ENCODE measurements at places on chromosomes 2 and 18. TPM values are rescaled to one million over a fixed set of nuclear protein-coding genes. Genes with fewer than 3 reads are reported as not detected.

DNA sequence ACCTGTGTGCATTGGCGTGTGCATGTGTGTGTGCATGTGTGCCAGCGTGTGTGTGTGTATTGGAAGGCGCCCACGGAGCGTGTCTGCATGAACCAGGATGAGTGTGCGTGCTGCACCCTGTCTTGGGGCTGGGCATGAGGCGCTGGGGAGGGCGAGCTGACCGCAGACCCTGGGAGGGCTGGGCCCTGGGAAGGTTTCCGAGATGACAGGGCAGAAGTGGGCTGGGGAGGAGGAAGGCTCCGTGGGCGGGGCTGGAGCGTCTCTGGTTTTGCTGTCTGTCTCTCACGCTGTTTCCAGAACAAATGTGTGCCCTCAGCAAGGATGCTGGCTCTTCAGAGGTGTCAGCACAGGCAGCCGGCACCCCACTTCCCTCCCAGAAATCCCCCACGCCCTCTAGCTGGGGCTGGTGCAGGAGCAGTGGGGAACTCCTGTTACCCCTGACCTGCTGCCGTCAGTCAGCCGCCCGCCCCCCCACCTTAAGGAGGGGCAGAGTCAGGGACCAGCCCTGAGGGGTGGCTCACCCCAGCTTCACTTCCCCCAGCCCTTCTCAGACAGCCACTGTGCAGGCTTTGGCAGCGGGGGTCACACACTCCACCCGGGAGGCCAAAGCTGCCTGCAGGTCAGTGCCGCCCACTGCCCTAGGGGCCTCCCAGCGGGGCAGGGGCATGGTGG is at the start of gene GPR35:
Gene GPR35 (plus strand): TSS at position 531 of the 672 bp plus-strand sequence. CDS start 4,473 bp downstream, outside the sequence.
- no peak for DNase-seq

GRCh38 chr2:36376319-36376765 is 20.8 kb downstream of the CRIM1 start:
- peak; percentile 47 for DNase-seq

DNA sequence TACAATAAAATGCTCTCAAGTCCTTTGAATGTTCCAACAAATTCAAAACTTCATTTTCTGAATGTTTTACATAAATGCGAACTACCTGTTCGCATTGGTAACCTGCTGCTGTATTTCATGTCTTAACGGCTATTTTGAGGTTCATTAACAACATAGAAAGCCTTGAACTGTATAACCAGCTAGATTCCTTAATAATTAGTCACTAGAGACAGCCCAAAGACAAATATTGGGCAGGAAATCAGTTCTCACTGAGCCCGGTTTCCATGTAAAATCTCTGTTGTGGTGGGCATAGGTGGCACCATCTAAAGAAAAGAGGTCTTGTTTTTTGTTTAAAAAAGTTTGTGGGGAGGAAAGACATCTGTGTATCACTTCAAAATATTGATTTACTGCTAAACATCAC is 29.2 kb downstream of the PDIA6 start:
- no peak for DNase-seq

- DNase-seq: no peak
Measured at GRCh38 chr2:146913476-146913875, 931.4 kb upstream of the ACVR2A start.

- DNase-seq: no peak
Measured at GRCh38 chr2:26969077-26969844, 1.2 kb upstream of the MAPRE3 start.

DNA sequence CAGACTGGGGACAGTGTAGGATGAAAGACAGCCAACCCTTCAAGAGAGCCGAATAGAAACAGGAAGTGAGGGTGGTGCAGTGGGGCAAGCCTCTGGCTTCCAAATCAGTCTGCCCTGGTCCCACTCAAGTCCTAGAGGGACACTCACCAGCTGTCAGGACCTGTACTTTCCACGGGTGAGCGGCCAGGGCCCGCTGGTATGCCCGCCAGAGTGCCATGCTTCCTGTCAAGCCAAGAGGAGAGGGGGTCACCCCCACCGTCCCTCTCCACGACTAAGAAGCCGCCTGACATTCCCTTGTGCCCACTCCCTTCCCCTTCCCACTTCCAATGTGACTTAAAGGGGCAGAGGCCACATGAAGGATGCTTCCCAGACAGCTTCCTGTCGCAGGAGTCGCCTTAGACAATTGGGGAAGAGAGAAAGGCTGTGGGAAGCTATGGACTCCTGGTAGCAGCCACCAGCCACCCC is 564 bp downstream of the MPV17 start:
- no peak for DNase-seq

DNA sequence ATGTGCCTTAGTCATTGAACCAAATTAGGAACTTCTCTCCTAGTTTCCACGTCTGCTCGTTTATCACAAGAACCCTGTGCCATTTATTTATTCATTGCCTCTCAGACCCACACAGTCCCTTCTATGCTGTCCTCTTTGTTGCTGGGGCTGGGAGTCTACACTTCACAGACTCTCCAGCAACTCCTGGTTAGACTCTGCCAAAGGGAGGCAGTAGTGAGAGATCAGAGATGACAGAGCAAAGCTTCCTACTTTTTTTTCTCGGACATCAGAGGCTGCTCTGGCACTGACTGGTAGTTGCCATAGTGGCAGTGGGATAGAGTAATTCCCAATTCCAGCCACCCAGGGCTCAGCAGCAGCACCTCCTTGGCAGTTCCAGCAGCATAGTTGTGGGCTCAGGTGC is 277.5 kb downstream of the BCL11A start:
- no peak for DNase-seq

DNA sequence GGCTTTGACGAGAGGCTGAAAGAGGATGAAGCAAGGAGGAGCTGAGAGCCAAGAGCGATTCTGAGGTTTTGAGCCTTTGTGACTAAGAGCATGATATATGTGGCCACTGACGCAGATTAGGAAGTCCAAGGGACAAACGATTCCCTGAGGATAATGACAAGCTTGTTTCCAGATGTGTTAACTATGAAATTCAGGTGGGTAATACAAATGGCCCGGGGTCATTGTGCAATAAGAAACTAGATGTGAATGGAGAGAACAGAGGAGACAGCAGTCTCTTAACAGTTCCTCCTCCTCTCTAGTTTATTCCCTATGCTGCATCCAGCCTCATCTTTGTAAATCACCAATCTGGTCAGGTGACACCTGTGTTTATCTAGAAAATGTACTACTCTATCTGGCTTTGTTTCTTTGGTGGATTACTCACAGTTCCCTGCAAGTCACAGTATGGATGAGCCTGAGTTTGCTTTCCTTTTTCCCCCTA is 84.2 kb downstream of the SOCS6 start:
- no peak for DNase-seq

GRCh38 chr2:75199428-75200011 is at the start of gene TACR1:
TACR1 (minus strand) TSS chr2:75199520; CDS start chr2:75198934, 586 bp downstream.
- peak; percentile 43 for DNase-seq

- no peak for DNase-seq
Measured at GRCh38 chr2:168211664-168212163, 35.7 kb downstream of the STK39 start.

DNA sequence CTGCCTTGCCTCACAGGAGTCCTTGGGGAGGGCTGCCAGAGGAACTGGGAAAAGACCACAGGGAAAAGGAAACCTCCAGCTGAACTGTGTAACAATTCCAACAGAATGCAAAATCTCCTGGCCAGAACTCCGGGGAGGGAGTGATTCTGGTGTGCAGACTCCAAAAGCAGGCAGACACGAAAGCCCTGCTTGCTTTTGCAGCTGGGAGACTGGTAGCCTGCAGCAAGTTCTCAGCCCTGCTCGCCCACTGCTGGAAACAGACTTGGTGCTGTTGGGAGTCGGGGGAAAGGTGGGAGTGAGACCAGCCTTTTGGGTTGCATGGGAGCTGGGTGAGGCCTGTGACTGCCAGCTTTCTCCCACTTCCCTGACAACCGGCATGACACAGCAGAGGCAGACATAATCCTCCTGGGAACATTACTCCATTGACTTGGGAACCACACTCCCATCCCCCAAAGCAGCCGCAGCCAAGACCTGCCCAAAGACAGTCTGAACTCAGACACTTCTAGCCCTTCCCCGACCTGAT is 26.0 kb upstream of the NMI start:
- DNase-seq: no peak

DNA sequence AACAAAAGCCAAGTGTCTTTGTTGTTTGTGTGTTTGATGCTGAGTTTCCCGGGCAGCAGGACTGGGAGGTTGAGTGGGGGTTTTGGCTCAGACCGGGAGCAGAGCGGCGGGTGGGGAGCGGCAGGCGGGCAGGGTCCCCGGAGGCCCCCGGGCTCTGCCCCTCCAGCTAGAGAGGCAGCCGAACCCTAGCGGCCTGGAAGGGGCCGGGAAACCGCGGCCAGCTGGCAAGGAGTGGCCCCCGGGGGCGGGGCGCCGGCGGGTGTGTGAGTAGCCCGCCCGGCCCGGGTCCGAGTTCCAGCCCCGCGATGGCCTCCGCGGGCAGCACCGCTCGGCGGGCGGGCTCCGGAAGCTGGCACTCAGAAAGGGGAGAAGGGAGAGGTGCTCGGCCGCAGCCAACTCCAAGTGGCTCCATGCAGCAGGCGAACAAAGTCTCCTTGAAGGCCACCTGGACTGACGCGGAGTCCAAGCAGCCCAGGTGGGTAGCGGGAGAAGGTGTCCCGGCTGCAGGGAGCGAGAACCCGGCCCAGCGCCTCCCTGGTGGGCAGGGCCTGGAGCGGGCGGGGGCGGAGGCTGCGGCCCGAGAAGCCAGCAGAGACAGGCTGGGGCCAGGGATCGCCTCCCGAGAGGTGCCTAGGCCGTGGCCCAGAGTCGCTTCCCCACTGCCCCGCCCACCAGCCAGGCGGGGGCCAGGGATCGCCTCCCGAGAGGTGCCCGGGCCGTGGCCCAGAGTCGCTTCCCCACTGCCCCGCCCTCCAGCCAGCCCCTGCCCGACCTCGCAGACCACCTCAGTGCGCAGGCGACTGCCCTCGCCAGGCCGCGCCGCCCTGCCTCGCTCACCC is at the start of gene ANKRD53:
Gene ANKRD53 (plus strand): TSS at position 290 of the 839 bp plus-strand sequence. CDS start 16 bp downstream, at position 306.
- DNase-seq: no peak

DNA sequence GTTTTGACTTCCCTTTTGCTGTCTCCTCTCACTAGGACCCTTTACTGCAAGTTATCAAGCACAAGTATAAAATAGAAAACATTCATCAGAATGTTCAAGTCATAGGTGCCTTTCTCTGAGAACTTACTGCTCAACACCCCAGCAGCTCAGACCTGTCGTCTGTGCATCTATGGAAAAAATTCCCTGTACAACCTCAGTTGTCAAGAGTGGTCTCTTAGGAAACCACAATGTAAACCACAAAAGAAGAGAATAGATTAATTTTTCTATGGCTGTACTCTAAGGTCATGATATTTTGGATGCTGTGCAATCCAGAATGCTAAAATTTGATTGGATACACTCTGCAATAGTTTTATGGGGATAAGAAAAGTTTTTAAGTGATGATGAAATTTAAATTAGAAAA is 84.1 kb downstream of the RBMS1 start:
- no peak for DNase-seq

GRCh38 chr2:73063909-73064875 is 7.3 kb downstream of the SFXN5 start:
- DNase-seq: no peak

DNA sequence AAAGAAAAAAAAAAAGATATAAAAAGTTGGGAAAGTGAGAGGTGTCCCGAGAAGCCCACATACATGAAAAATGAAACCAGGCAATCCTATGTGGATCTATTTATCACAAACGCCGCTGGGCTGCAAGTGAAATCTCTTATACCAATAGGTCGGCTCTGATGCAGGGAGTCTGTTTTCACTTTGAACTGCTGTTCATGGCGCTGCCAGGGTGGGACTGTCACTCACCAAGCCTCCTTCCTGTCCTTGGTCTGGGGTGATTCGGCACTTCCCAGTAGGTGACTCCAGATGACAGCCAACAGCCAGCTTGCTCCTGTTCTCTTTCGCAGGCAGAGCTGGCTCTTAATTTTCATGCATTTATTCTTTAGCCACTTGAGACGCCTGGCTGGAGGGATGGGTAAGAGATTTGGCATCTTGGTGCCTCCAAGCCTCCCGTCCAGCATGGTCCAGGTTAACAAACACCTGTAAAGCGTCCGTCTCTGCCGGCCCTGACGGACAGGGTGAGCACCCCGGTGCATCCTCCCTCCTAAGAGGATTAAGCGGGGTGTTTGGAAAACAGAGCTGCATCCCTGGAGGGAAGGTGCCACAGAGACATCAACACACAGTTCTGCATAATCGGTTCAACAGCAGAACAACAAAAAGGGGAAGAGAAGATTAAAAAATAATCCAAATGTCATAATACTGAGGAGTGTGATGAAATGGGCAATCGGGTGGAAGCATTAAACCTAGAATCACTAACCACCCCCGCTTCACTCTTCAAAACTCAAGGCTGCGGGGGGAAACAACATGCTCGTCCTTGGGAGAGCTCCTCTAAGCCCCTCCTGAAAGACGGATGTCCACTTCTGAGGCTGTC is 58.7 kb downstream of the STEAP3 start:
- no peak for DNase-seq

DNA sequence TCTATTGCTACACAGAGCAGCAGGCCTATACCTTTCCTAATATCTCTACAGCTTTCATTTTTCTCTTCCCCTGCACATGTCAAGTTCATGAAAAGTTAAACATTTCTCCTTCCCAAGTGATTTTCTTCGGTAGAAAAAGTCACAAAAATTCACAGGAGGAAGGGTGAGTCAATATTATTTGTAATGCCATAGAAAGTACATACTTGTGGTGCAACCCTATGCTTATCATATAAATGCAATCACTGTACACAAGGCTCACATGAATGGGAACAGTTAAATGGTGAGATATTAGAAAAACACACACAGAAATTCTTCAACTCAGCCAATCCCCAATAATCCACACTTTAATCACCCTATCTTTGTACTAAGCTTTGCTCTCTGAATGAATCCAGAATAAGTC is 651.6 kb downstream of the LRRTM4 start:
- no peak for DNase-seq

GRCh38 chr18:60593249-60593648 is 220.7 kb upstream of the MC4R start:
- no peak for DNase-seq

DNA sequence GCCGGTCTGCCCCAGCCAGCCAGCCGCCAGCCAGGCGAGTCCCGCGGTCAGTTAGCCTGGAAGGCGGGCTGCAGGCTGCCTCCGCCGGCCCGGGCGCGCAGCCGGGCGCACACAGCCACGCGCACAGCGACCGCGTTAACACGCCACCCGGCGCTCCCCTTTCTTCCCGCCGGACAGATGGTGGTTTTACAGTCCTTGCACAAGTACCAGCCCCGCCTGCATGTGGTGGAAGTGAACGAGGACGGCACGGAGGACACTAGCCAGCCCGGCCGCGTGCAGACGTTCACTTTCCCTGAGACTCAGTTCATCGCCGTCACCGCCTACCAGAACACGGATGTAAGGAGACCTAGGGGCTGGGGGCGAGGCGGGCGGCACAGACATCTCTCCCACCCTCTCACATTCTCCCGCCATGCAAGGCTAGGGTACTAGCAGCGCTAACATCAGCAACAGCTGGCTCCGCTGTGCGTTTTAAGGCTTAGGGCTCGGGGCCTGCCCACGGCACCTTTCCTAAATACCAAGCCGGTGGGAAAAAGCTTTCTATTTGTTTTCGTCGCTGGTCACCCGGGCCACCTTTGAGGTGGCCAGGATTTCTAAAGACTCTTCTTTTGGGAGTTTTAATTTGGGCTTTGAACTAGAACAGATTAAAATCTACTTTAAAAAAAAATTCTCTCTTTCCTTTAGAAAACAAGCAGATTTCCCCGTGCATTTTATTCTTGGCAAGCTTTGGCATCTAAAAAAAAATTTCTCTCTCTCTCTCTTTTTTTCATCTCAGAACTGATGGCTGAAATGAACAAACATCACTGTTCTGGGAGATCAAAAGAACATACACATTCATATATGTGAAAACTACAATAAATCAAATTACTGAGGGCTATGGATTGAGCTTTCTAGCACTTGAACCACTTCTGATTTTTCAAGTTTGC is 2.9 kb downstream of the TBR1 start:
- no peak for DNase-seq

Gene BIRC6
- 75.1 TPM for polyA plus RNA-seq

Gene IMPACT
- 67.8 TPM for polyA plus RNA-seq

Gene ACVR1C
- 0.34 TPM for polyA plus RNA-seq

Gene GAL3ST2
- 0.16 TPM for polyA plus RNA-seq

Gene SLC16A14
- polyA plus RNA-seq: 7.5 TPM

Gene ACTG2
- polyA plus RNA-seq: 1.6 TPM

Measured in left renal pelvis (tissue), 4 donors.